ENCODE measurements at places on chromosomes 6 and 20. TPM values are rescaled to one million over a fixed set of nuclear protein-coding genes. Genes with fewer than 3 reads are reported as not detected.

GRCh38 chr6:20933057-20933788, 399.0 kb downstream of the CDKAL1 start:
- DNase-seq = peak; percentile 2

- DNase-seq = no peak
Observed at GRCh38 chr6:16979677-16980370, 122.0 kb upstream of the STMND1 start.

DEFB124 gene
- not detected for polyA plus RNA-seq

MCHR2 gene
- polyA plus RNA-seq = not detected

SMPDL3A gene
- 1.6 TPM for polyA plus RNA-seq

- DNase-seq = no peak
Observed at GRCh38 chr6:44053106-44053756, 74.0 kb downstream of the MRPL14 start.

GRCh38 chr6:15129887-15130286, 116.0 kb upstream of the JARID2 start:
- no peak for DNase-seq

GRCh38 chr6:139457476-139457875, 83.0 kb upstream of the CITED2 start:
- no peak for DNase-seq

Measured in A549 (cell line).